Astrocyte (in vitro differentiated cells and primary cell): ENCODE measurements at places on chromosomes 4 and X.

DNA sequence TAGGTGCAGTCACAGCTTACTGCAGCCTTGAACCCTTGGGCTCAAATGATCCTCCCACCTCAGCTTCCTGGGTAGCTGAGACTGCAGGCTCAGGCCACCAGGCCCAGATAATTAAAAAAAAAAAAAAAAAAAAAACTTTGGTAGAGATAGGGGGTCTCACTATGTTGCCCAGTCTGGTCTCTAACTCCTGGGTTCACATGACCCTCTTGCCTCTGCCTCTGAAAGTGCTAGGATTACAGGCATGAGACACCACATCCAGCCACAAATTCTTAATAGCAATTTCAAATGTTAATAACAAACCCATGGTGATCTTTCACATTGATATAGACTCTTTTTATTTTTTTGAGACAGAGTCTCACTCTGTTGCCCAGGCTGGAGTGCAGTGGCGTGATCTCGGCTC, 12.3 kb upstream of the FGF5 start:
- H3K36me3 ChIP-seq, result no peaks in the 10 kb centered on the region
- DNase-seq, result no peak
- no peaks in the 10 kb centered on the region for H3K4me1 ChIP-seq
- H3K4me3 ChIP-seq, result no peak overlapping the region
- H3K27ac ChIP-seq, result no peak overlapping the region
- H3K27me3 ChIP-seq, result no peaks in the 10 kb centered on the region

- no peak overlapping the region for H3K4me3 ChIP-seq
- H3K27ac ChIP-seq, result no peak overlapping the region
- H3K36me3 ChIP-seq, result no peaks in the 10 kb centered on the region
- no peak for DNase-seq
- H3K27me3 ChIP-seq, result no peaks in the 10 kb centered on the region
- no peaks in the 10 kb centered on the region for H3K4me1 ChIP-seq
Measured at GRCh38 chrX:130419263-130419662, 17.5 kb downstream of the RBMX2 start.

GRCh38 chr4:25953740-25954139, 39.7 kb downstream of the SMIM20 start:
- H3K4me3 ChIP-seq, result no peak overlapping the region
- H3K4me1 ChIP-seq, result peaks cover 8% of the 10 kb centered on the region
- peak; percentile 54 for DNase-seq

DNA sequence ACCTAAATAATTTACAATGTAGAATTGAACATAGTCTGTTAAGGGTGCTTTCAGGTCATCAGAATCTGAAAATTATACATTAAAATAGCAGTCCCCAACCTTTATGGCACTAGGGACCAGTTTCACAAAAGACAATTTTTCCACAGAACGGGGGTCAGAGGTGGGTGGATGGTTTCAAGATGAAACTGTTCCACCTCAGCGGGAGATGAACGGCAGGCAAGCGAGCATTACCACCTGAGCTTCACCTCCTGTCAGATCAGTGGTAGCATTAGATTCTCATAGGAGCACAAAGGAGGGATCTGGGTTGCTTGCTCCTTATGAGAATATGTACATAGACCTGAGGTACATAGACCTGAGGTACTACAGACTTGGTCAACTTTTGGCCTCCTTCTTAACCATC, 29.0 kb downstream of the LRBA start:
- H3K36me3 ChIP-seq, result no peaks in the 10 kb centered on the region
- no peak overlapping the region for H3K4me3 ChIP-seq
- H3K27me3 ChIP-seq, result no peaks in the 10 kb centered on the region
- H3K27ac ChIP-seq, result no peak overlapping the region
- no peaks in the 10 kb centered on the region for H3K4me1 ChIP-seq

GRCh38 chr4:147960971-147961370, 229.1 kb downstream of the ARHGAP10 start:
- no peak for DNase-seq
- no peaks in the 10 kb centered on the region for H3K27me3 ChIP-seq
- H3K27ac ChIP-seq, result no peak overlapping the region

- H3K27ac ChIP-seq, result peak overlapping the region; percentile 77
- no peaks in the 10 kb centered on the region for H3K36me3 ChIP-seq
- H3K4me3 ChIP-seq, result no peak overlapping the region
- H3K27me3 ChIP-seq, result no peaks in the 10 kb centered on the region
- H3K4me1 ChIP-seq, result peaks cover 6% of the 10 kb centered on the region
Measured at GRCh38 chr4:178198691-178199090, 756.5 kb upstream of the AGA start.

- H3K27me3 ChIP-seq, result no peaks in the 10 kb centered on the region
- no peak overlapping the region for H3K27ac ChIP-seq
- DNase-seq, result no peak
- no peak overlapping the region for H3K4me3 ChIP-seq
Measured at GRCh38 chr4:152188801-152189200, 347.1 kb downstream of the FBXW7 start.

GRCh38 chr4:14631806-14632440, 370.4 kb upstream of the CPEB2 start:
- DNase-seq, result no peak
- H3K4me3 ChIP-seq, result no peak overlapping the region
- no peak overlapping the region for H3K27ac ChIP-seq
- H3K4me1 ChIP-seq, result no peaks in the 10 kb centered on the region
- H3K36me3 ChIP-seq, result no peaks in the 10 kb centered on the region

DNA sequence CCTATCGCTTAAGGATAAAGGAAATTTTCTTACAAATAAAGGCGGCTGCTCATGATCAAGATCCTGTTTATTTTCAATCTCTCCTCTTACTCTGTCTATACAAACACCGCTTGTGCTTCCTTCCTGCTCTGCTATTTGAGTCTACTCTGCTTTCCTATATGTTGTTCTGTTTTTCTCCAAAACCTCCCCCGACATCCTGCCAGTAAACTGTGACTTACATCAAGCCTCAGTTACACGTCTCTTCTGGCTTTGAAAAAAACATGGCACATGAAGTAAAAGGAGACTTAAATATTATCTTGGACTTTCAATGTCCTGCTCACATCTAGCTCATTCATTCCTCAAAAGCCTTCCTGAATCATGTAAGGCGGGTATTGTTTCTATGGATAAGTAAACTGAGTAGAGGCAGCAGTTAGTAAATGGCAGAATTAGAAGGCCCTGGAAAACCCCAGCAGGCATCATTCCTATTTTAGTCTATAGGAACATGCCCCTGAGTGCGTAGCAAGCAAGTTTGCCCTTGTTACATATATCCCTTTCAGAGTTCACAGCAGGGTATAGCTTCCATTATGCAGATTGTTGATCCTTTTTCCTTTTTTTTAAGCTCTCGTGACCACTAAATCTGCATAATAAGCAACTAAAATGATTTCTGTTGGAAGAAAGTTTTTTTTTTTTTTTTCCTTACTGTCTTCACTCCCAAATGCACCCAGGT, 280.1 kb downstream of the RAPGEF2 start:
- H3K4me1 ChIP-seq, result no peaks in the 10 kb centered on the region
- no peak for DNase-seq
- no peak overlapping the region for H3K27ac ChIP-seq
- H3K36me3 ChIP-seq, result no peaks in the 10 kb centered on the region
